ENCODE measurements at places on chromosomes 2 and 18. TPM values are rescaled to one million over a fixed set of nuclear protein-coding genes. Genes with fewer than 3 reads are reported as not detected.

Gene GALNT3
- polyA plus RNA-seq = 29.0 TPM

Gene HOXD3
- polyA plus RNA-seq = not detected

DNA sequence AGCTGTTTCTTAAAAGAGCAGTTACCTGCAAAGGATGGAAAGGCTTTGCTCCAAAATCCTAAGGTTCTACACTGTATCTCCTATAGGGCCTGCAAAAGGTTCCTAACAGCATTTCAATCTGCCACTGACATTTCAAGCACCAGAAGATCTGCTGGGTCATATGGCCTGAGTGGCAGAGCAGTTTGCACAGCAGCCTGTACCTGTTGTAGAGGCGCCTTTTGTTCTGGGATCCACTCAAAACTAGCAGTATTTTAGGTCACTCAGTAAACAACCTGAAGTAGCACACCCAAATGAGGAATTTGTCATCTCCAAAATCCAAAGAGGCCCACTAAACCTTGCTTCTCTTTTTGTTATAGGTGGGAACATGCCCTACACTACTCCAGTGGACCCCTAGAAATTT, 6.2 kb downstream of the FAM210A start:
- DNase-seq = no peak

DNA sequence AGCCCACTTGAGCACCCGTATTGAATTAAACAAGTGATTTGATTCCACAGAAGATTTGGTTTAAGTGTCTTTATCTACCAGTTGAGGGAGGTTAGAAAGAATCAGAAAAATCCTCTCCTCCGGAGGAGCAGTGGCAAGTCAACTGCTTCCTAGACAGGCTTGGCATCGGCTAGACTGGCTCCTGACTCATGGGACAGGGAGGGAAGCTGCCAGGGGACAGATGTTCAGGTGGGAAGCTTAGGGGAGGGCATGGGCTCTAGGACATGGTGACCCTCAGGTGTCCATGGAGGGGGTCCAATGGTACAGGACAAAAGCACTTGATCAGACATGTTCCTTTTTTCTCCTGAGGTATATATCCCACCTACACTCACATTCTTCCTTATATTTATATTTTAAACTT, 119.3 kb upstream of the IL1R2 start:
- DNase-seq = no peak

- DNase-seq = no peak
Observed at GRCh38 chr2:10534514-10535250, 86.6 kb upstream of the ODC1 start.

DNA sequence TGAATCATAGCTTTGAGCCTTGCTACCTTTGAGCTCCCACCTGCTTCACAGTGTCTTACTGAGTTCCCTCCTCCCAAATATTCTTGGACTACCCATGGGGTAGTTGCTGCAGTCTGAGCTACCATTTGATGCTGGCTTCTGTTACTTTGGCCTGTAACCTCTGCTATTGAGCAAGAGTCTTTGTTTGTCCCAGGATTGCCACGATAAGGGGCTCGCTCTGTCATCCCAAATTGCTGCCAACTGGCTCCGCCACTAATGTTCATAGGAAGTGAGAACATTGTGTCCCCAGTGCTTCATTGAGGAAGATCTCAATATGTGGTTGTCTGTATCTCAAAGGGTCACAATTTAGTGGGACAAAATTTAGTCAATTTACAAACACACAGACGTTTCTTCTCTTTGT, 103.8 kb downstream of the TRIM43 start:
- no peak for DNase-seq

DNA sequence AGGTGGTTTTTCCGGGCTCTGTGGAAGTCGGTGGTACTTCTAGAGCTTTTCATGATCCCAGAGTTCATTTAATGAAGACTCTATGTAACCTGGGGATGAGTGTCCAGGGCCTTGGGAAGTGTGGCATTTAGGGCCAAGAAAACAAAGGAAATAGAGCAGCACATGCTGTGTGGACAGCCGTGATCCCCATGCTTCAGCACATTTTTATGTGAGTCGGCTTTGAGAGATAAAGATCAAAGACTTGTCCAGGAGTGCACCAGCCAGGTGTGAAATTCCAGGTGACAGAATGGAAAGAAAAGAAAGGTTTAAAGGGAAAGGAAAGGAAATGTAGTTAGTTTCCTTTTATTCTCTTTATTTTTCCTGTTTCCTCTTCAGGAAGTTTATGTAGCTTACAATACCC, 258.0 kb upstream of the NRP2 start:
- no peak for DNase-seq

Data from mammary epithelial cell (primary cell).